Thoracic aorta (tissue), 2 donors: ENCODE measurements at places on chromosomes 3 and 15.
A peak's percentile ranks its signal among the peaks of the same experiment; 100 is the strongest.

GRCh38 chr3:8106921-8107320 is 394.7 kb upstream of the LMCD1 start:
- no peak for DNase-seq

GRCh38 chr15:79316864-79317263 is 6.0 kb downstream of the TMED3 start:
- no peak for DNase-seq

GRCh38 chr3:182142928-182143327 is 431.2 kb downstream of the SOX2 start:
- DNase-seq: no peak

DNA sequence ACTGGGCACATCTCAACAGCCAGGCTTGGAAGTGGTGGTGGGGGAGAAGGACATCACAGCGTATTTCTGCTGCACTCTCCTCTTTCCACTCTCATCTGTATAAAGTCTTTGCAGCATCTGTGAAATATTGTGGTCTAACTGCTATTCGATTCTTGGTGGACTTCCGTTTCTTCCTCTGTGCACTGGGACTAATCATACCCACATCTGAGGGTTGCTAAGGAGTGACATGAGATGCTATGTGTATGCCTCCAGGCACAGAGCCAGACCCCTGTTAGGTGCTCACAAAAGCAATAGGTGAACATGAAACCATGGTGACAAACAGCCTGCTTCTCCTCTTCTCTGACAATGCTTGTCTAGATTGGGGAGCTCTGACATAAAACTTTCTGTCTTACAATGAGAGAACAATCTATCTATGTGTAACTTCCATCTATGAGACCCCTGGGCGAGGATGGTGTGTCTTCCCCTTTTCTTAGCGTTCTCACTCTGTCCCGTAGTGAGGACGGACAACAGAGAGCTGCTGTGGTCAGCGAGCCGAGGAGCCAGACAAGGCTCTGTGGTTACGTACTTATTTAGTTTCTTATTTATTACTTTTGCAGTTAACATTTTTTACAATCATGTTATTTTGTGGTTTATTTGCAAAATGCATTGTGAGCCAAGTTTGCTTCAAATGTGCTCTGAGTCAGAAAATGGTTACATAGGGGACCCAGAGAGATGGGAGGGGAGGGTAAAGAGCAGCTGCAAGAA is 196.7 kb upstream of the TPRG1 start:
- no peak for DNase-seq

- DNase-seq: peak; percentile 33
Observed at GRCh38 chr15:73983211-73983727, 8.8 kb downstream of the STOML1 start.

- DNase-seq: no peak
Observed at GRCh38 chr15:81279621-81280485, 44.1 kb downstream of the STARD5 start.

DNA sequence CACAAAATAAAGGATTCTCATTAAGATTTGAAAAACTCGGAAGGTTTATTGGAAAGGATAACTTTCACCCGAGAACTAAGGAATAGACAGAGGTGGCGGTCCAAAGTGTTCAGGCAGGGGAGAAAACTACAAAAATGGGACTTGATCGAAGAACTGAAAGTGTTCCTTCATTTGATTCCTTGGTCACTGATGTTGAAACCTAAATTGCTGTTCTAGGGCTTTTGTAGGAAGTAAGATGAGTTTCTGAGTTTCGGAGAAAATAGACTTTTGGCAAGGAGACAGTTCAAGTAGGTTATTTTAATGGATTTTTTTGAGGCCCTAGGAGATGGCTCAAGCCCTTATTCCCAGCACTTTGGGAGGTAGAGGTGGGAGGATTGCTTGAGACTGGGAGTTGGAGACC is 1.4 kb downstream of the TRIP4 start:
- DNase-seq: no peak

- no peak for DNase-seq
Observed at GRCh38 chr3:147372525-147373027, 33.8 kb downstream of the ZIC4 start.

DNA sequence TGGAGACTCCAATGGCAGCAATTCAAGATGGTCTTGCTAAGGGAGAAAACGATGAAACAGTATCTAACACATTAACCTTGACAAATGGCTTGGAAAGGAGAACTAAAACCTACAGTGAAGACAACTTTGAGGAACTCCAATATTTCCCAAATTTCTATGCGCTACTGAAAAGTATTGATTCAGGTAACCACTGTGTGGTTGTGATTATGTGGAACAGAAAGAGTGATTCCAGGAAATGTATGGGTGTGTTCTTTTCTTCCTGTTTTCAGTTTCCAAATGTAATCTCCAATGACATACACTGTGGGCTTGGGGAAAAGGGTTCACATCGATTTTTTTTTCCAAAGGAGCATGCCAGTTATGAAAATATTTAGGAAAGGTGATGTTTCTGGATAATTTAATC is 10.9 kb downstream of the SCG3 start:
- no peak for DNase-seq

DNA sequence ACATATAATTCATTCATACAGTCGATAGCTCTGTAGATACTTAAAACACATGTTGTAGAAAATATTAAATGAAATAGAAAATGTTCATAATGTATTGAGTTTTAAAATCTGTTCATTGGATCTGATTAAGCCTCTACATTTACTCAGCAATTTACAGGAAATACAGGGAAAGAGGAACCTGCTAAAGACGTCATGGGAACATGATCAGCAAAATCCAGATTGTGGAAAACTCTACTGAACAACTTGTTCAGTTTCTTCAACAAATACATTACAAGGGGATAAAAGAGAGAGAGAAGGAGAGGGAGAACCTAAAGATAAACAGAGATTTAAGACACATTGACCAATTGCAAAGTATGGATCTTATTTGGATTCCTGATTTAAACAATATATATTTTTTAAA is 46.7 kb downstream of the KLHL6 start:
- no peak for DNase-seq

DNA sequence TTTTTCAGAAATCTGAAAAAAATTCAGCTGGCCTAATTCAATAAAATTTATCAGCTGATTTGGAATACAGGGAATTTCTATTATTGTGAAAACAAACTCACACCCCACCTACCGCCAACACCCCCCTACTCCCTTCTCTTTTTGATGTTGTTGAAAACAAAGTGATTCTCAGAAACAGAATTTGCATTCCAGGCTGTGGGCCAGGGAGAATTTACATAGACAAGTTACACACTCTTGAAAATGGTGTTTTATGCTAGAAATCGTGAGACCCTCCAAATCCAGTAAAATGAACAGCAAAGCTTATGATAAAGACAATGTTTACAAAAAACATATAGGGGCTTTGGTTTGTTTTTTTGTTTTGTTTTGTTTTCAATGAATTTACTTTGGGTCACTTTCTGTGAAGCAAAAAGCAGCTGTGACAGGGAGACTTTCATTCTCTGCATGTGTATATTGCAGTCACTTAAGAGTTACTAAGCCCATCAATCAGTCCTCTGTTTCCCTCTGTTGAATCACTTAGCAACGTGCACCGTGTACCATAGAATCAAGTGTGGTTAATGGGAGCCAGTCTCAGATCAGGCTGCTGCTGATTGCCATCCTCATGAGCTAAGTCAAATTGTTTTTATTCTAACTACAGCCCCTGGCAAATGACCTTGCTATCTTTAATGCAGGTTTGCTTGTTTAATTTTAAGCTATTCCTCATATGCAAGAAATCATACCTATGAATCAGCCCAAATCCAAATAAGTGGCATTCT is 159.8 kb downstream of the ALCAM start:
- DNase-seq: no peak

- DNase-seq: no peak
Observed at GRCh38 chr3:79257791-79258190, 510.0 kb downstream of the ROBO1 start.

GRCh38 chr3:58092521-58092920 is 84.3 kb downstream of the FLNB start:
- DNase-seq: no peak

DNA sequence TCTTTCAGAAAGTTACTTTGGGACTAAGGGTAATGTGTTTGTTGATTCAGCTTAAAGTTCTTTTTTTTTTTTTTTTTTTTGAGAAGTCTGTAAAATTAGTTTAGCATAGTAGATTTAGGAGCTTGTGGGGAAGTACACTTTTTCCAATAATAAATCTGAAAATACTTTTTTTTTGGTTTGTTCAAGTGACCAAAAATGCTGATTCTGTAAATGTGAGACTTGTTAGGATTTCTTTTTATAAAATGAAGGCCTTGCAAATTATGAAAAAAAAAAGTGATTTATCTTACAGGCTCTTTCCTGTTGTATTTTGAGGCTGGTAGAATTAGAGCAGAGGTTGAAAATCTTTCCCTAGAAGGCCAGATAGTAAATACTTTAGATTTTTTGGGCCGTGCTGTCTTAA is 7.6 kb downstream of the OXNAD1 start:
- DNase-seq: no peak

- DNase-seq: no peak
Observed at GRCh38 chr3:39183211-39184080, 8.9 kb downstream of the XIRP1 start.

- DNase-seq: no peak
Observed at GRCh38 chr3:195086885-195087284, 184.1 kb downstream of the XXYLT1 start.
